ENCODE measurements at places on chromosomes 12 and 14. TPM values are rescaled to one million over a fixed set of nuclear protein-coding genes. Genes with fewer than 3 reads are reported as not detected.

BHLHE41 gene
- total RNA-seq: 9.2 TPM

CLEC9A gene
- not detected for total RNA-seq

PTPN21 gene
- 10.3 TPM for total RNA-seq

SYT10 gene
- not detected for total RNA-seq

RPAP3 gene
- 25.7 TPM for total RNA-seq

USP44 gene
- total RNA-seq: 1.8 TPM

CLBA1 gene
- 2.8 TPM for total RNA-seq

GRIP1 gene
- 0.90 TPM for total RNA-seq

ASCL1 gene
- total RNA-seq: not detected

TAS2R8 gene
- 0.45 TPM for total RNA-seq

EPYC gene
- not detected for total RNA-seq

TTC8 gene
- 62.6 TPM for total RNA-seq

KITLG gene
- 110 TPM for total RNA-seq

TAS2R42 gene
- not detected for total RNA-seq

WNT5B gene
- total RNA-seq: 3.1 TPM

IL31 gene
- not detected for total RNA-seq

ACVRL1 gene
- total RNA-seq: 56.5 TPM

OLR1 gene
- not detected for total RNA-seq

KRT79 gene
- total RNA-seq: not detected

SRRM4 gene
- not detected for total RNA-seq

SDR9C7 gene
- total RNA-seq: not detected

TMEM63C gene
- total RNA-seq: 1.9 TPM

PARPBP gene
- 4.1 TPM for total RNA-seq

SIX6 gene
- total RNA-seq: not detected

TEX52 gene
- not detected for total RNA-seq

NID2 gene
- 146 TPM for total RNA-seq

MIP gene
- total RNA-seq: not detected

GLIPR1L1 gene
- not detected for total RNA-seq

HHIPL1 gene
- total RNA-seq: 5.1 TPM

DEGS2 gene
- total RNA-seq: 0.16 TPM

HPD gene
- 1.1 TPM for total RNA-seq

GPR65 gene
- not detected for total RNA-seq

PIWIL1 gene
- not detected for total RNA-seq

KRT2 gene
- total RNA-seq: not detected

ZNF839 gene
- 2.8 TPM for total RNA-seq

GPR135 gene
- total RNA-seq: 4.3 TPM

DDN gene
- 0.09 TPM for total RNA-seq

C14orf180 gene
- total RNA-seq: not detected

IL26 gene
- total RNA-seq: not detected

ACYP1 gene
- total RNA-seq: not detected

TSPAN11 gene
- total RNA-seq: 2.0 TPM

RND1 gene
- total RNA-seq: not detected

GTF2A1 gene
- 10.1 TPM for total RNA-seq

BICDL1 gene
- 1.8 TPM for total RNA-seq
